Activated T-cell treated with anti-CD3 and anti-CD28 coated beads, Interleukin-2, amount 50 U/mL, for 72 hours (primary cell): ENCODE measurements at places on chromosomes 5 and 9.

DNA sequence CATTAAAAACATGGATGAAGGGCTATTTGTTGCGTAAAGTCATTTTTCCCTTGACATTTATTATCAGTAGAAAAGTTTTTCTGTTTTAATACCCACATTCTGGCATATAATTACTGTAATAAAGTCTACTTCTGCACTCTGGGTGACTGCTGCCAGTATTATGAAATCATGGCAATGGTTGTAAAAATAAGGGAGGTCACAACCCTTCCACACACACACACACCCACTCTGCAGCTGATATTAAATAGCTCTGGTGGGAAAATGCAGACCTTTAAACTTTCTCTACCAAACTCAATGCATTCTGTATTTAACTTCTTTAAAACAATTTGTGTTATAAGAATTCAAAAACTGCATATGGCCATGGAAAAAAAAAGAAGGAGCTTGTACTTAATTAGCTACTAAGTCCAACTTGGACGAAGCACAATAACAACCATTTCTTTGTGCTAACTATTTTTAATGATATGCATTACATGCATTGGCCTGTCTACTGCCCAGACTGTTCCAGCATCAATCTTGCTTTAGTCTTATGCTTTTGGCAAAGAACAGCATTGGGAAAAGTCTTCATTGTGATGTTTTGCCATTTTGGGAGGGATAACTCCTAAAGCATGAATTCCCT lies 137.6 kb upstream of the MAP3K1 start:
- no peak for DNase-seq

DNA sequence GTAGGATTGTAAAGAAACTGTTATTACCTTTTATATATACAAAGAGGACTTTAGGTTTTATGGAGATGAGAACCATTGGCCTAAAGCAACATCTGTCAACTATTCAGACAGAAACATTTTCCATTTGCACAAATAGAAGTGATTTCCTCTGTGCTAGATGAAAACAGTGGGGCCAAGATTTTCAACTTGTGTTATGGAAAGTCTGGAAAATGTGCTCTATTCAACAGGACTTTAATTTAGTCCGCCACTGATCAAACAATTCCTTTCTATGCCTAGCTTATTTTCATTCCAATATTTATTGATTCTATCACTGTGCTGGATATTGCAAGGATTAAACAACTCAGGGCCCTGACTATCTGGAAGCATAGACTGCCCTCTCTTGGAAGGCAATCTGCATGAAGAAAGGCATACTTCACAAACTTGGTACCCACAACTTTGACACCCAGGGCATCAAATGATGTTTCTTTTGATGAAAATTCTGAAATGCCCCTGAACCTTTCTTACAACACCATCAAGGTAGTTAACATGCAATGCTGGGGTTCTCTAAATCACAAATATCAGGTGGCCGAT lies 126.6 kb upstream of the HMHB1 start:
- DNase-seq = no peak

DNA sequence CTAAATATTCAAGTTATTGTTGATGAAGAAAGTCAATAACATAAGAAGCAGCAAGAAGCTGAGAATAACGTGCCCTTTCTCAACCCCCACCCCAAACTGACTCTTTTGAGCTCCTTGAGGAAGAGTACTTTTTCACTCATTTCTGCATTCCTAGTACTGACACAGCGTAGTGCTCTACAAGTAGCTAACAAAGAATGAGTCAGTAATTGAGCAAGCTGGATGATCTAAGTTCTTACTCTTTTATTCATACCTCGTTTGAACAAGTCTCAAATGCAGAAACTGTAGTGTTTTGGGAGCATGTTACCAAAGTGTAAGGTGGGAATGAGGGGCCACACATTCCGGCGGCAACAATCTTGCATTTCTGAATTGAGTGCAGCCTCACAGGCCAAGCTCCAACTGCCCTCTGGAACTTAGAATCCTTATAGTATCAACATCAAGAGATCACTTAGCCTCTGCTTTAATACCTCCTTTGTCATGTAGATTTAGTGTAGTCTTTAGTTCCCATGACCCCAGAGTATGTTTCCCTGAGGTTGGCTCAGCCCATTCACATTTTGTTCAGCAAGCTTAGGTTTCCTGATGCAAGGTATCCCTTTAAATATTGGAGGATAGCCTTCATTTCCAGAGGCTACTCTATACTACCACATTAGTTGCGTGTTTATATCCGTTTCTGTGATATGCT lies 152.0 kb downstream of the PRR16 start:
- DNase-seq = no peak

DNA sequence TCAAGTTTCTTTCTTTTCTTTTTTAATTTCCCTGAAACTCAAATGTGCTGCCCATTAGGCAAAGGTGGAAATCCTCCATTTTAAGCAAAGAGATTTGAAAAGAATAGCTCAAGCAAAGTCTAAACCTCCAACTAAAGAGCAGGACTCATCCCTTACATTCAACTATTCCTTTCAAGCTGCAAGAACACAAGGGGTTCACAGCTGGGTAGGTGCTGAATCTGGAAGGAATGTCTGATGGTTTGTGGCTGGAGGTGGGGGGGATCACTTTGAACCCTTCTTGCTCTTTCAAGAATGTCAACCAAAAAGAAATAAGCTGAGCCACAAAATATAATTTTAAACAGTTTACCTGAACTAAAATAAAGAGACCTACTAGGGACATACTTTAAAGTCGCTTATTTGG lies 375.7 kb upstream of the CDH10 start:
- no peak for DNase-seq

GRCh38 chr9:128007566-128008138 lies 26.9 kb upstream of the EEIG1 start:
- peak; percentile 85 for DNase-seq

DNA sequence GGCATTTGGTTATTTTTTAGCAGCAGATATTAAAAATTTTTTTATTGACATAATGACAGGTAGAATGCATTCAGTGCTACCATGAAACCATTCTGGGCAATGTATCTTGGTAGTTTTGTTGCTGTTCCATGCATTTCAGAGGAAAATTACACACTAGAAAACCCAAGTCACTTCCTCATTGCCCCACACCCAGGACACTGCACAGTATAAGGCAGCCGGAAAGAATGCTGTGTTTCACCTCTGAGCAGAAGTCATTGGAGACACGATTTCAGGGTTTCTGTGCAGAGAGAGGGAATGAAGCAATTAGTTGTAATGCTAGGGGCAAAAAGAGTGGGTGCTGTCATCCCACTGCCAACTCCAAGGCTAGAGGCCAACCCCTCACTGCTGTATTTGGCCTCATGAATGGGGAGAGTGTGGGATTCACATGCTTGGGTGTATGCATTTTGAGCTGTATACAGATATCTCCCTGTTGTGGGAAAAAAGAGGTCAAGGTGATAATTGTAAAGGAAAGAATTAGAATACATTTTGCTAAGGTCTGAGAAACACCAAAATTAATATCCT lies 290.5 kb downstream of the BNC2 start:
- DNase-seq = no peak

GRCh38 chr5:149442563-149443182 lies 63.6 kb upstream of the IL17B start:
- peak; percentile 81 for DNase-seq

DNA sequence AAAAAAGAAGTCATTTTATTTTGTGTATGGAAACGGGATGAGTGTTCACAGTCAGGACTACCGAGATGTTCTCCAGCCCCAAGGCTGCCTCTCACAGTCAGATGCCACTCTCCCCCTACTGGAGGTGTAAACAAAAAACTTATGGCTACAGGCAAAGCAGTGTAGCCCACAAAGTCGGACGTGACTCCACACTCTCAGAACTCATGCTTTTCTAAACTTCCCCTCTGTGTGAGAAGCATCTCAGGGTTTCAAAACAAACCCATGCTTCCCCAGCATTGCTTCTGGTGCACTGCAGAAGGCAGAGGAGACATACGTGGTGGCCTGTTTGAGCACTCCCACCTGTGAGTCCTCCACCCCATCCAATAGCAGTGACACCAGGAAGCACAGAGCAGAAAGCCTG lies 580.3 kb downstream of the BNC2 start:
- no peak for DNase-seq

DNA sequence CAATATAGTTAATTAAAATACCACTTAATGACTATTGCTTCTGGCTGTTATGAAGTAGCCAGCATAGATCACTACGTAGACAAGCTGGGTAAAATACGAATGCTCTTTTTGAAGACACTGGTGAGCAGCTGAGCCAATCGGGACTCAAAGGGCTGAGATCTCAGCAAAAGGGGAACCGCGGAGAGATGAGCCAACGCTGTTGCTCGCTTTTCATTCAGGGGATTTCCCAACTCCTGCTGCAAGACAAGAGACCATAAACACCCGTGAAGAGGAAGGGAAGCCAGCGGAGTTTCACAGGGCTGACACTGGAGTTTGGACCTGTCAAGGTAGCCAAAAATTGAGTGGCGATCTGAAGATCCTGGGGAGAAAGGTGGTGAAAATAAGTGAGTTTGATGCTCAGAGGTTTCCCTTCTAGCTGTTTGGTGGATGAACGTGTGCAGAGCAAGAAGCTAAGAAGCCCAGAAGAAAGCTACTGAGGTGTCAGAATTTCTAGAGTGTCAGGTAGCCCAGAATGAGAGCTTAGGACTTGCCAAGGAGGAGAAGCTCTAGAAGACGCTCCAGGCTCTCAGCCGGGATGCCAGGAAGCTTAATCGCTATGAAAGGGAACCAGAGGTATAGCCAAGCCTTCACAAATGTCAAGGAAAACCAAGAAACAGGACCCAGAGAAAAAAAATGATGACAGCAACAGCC lies 79.6 kb upstream of the RNU6ATAC start:
- peak; percentile 23 for DNase-seq

DNA sequence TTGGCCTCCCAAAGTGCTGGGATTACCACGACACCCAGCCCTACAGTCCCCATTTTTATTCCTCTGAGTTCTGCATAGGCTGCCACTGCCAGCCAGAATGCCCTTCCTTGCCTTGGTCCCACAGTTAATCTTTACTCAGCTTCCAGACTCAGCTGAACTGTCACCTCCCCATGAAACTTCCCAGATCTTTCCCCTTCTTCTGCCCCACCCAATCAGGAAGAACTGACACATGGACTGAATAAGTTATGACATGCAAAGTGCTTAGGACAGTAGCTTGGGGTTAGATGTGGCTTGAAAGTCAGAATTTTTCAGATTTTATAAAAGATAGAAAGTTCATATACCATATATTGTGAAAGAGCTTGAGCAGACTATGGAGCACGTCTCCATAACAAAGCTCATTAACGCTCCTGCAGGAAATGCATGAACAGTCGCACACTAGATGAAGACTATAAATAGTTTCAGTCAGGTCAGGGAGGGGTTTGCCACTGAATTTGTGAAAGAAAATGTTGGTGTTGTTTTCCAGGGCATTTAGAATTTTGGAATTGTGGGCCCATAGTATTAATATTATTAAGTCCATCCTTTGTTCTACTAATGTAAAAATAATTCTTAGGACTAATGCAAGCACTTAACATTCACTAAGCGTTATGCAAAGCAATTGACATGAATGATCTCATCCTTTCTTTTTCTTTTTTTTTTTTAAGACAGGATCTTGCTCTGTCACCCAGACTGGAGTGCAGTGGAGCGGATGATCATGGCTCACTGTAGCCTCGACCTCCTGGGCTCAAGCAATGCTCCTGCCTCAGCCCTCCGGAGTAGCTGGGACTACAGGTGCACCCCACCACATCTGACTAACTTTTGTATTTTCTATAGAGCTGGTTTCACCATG lies 36.1 kb upstream of the DENND1A start:
- no peak for DNase-seq

DNA sequence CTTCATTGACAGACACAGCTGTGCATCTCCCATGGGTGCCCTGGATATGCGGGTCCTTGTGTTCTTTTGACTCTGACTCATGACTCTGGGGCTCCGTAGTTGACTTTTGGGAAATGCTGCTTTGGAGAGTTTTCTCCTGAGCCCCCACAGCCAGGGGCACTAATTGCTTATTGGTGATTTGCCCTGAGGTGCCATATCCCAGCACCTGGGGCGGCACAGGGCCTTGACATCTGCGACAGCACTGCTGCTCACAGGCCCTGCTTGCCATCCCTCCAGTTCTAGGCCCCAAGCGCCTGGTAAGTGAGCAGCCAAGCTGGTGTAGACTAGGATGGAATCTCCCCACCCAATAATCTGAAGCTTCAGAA lies 75.1 kb downstream of the AMBP start:
- DNase-seq = no peak

DNA sequence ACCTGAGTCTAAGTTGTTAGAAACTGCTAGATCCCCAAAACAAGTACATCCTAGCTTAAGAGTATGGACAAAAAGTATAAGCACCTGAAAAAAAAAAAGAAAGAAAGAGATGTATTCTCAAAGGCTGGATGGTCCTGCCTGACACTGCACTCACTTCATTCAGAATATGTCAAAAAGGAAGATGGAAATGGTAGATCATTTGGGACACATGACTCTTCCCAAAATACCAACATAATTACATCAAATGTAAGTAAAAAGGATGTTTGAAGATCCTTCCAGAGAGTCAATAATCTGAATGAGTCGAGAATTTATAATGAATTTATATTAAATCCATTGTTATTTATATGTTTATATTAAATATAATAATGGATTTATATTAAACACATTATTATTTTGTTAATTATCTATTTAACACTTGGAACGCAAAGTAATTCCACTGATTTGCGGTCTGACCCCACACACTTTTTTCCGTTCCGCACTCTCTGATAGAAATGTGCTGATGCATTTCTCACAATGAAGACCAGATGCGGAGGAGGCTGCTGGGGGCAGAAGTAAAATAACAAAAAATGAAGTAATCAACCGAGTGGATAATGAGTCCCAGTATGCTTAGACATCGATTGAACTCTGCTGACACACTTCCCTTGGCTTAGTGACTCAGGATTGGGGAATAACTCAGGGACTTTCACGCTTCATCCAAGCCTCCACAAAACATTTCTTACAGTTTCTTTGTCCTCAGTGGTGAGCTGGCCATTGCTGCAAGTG lies 201.2 kb downstream of the ADAMTS12 start:
- no peak for DNase-seq

DNA sequence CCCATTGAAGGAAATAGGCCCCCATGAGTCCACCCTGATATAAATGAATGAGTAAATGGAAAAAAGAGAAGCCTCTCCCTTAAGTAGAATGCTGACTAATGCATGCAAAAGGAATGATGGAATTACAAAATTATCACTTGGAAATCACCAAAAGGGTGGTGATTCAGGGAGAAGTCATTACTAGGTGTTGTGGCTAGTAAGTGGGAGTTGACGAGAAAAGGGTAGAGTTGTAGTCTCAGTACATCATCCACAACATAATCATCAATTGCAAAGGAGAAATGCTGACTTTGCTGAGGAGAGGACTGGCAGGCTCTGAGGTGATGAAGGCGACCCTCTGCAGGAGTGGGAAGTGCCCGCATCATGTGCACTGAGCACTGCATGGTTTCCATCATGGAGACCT lies 201.5 kb upstream of the S1PR3 start:
- DNase-seq = no peak
